Body of pancreas (tissue), 4 donors: ENCODE measurements at places on chromosomes 4 and X. TPM values are rescaled to one million over a fixed set of nuclear protein-coding genes. Genes with fewer than 3 reads are reported as not detected.

The WWC2 gene
- total RNA-seq, result 24.4 TPM

The ARX gene
- total RNA-seq, result not detected

GRCh38 chr4:80321776-80322175 is 13.8 kb upstream of the CFAP299 start:
- H3K36me3 ChIP-seq, result no peaks in the 10 kb centered on the region
- H3K4me1 ChIP-seq, result no peaks in the 10 kb centered on the region
- no peak overlapping the region for H3K27ac ChIP-seq
- H3K4me3 ChIP-seq, result no peak overlapping the region

DNA sequence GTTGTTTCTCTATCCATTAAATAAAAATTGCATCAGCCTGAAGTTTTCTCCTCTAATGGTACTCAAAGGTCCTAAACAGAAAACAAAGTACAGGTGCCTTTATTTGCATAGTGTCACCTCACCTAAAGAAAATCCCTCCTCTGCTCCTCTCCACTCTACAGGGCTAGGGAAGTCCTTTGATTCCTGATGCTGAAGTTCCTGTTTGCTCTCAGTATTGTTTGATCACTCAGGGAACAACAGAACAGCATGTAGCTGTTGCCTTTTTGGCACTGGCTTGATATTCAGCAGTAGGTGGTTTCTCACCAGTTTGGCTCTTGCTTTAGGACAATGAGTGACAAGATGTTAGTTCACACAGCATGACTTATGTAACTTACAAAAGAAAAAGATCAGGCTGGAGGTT is 156.2 kb upstream of the SLC7A11 start:
- DNase-seq, result peak; percentile 86
- H3K4me3 ChIP-seq, result no peak overlapping the region
- no peaks in the 10 kb centered on the region for H3K36me3 ChIP-seq

The FABP2 gene
- not detected for total RNA-seq

DNA sequence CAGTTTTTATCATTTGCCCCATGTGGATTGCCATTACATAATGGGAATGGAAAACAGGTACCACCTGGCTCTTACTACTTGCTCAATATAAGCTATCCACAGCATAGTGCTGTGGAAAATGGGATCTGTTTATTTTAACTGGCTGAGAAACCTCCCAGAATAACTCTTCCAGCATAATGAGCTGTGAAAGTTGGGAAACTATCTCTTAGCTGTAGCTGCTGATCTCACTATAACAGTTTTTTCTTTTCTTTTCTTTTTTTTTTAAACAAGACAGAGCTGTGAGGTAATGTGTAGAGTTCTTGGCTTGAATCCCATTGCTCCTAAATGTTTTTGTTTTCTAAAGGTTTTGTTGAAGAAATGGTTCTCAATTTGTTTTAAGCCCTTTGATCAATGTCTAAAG is 988.3 kb downstream of the PCDH19 start:
- no peak overlapping the region for H3K4me3 ChIP-seq
- H3K27ac ChIP-seq, result no peak overlapping the region
- H3K27me3 ChIP-seq, result no peaks in the 10 kb centered on the region
- no peak for DNase-seq
- no peaks in the 10 kb centered on the region for H3K36me3 ChIP-seq

DNA sequence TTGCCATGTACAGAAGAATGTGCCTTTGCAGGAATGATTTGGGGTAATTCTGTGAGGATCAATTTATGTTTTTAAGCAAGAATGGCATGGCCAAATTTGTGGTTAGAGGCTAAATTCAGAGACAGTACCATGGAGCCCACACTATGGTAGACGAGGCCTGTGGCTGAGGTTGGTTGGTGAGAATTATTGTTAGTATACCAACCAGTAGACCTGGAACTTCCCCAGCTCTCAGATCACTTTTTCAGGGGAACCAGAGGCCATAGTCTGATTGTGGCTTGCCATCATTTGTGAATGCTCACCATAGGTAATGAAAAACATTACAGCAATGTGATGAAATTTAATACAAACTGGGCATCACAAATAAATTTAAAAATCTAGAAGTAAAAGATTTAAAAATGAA is 56.3 kb downstream of the SHISA3 start:
- H3K27ac ChIP-seq, result no peak overlapping the region
- H3K4me1 ChIP-seq, result peaks cover 16% of the 10 kb centered on the region
- H3K36me3 ChIP-seq, result no peaks in the 10 kb centered on the region
- DNase-seq, result no peak
- no peaks in the 10 kb centered on the region for H3K27me3 ChIP-seq

DNA sequence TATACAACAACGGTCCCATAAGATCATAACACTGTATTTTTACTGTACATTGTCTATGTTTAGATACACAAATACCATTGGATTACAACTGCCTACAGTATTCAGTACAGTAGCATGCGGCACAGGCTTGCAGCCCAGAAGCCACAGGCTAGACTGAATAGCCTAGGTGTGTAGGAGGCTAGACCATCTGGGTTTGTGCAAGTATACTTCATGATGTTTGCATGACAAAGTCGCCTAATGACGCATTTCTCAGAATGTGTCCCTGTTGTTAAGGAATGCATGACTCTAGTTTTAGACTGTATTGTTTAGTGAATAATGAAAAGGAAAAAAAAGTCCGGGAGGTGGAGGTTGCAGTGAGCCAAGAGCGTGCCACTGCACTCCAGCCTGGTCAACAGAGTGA is 56.5 kb upstream of the C4orf50 start:
- H3K36me3 ChIP-seq, result no peaks in the 10 kb centered on the region
- H3K27ac ChIP-seq, result no peak overlapping the region
- no peak overlapping the region for H3K4me3 ChIP-seq
- no peaks in the 10 kb centered on the region for H3K27me3 ChIP-seq

GRCh38 chrX:76127341-76127740 is 45.5 kb upstream of the PBDC1 start:
- H3K36me3 ChIP-seq, result no peaks in the 10 kb centered on the region
- no peak overlapping the region for H3K27ac ChIP-seq
- DNase-seq, result no peak

DNA sequence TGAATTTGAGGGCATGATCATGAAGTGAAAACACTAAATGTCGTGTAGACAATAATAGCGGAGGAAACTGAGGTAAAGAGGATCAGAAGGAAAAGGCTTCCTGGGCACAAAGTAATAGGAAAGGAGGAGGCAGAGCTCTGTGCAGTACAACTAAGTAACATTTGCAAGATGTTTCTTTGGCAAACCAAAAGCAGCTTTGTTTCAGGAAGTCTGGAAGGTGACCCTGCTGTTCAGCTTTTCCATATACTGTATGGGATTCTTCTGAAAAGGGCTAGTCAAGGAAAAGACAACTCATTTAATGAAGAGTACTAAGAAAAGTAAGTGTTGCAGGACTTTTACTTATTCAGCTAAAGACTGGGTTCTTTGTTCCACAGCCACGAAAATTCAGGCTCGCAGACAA is 463.1 kb downstream of the PCDH7 start:
- H3K27ac ChIP-seq, result no peak overlapping the region
- DNase-seq, result no peak
- H3K4me1 ChIP-seq, result no peaks in the 10 kb centered on the region
- H3K4me3 ChIP-seq, result no peak overlapping the region
